Gastrocnemius medialis (tissue), 4 donors: ENCODE measurements at places on chromosomes 4 and X. TPM values are rescaled to one million over a fixed set of nuclear protein-coding genes. Genes with fewer than 3 reads are reported as not detected.

Gene GAGE13
- not detected for total RNA-seq

Gene TBC1D19
- total RNA-seq: 6.8 TPM

Gene GAGE12H
- total RNA-seq: not detected

Gene MMRN1
- 2.3 TPM for total RNA-seq

Gene JCHAIN
- 3.9 TPM for total RNA-seq

Gene CFI
- 3.4 TPM for total RNA-seq

DNA sequence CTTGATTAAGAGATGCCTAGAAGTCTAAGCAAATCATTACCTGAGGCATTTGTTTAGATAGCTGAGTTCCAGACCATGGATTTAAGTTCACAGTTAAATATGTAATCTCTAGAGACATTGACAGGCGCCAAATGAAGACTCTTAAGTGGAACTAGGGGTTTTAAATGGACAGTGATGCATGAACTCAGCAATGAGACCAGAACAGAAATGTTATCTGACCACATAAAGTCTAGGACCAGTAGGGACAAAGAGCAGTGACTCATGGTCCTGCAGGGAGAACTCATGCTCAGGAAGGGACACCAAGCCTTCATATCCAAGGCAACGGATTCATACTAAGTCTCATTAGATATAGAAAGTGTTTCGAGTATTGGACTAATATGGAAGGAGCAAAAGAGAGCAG lies 152.3 kb downstream of the PPARGC1A start:
- H3K27ac ChIP-seq: no peak overlapping the region
- H3K27me3 ChIP-seq: no peaks in the 10 kb centered on the region
- no peaks in the 10 kb centered on the region for H3K4me1 ChIP-seq
- no peaks in the 10 kb centered on the region for H3K36me3 ChIP-seq
- DNase-seq: no peak

- no peak within 1 kb of the TSS for H3K4me3 ChIP-seq
- no peak within 1 kb of the TSS for H3K27ac ChIP-seq
- H3K4me1 ChIP-seq: no peaks in the 10 kb centered on the region
These were observed at the start of gene GJB1 for GRCh38 chrX:71222929-71223328. TSS of gene GJB1 (plus strand) at chrX:71223224. CDS start at chrX:71223708, 484 bp downstream.

- H3K4me3 ChIP-seq: no peak overlapping the region
- DNase-seq: no peak
- no peaks in the 10 kb centered on the region for H3K27me3 ChIP-seq
- no peaks in the 10 kb centered on the region for H3K36me3 ChIP-seq
- no peak overlapping the region for H3K27ac ChIP-seq
- no peaks in the 10 kb centered on the region for H3K4me1 ChIP-seq
These were observed 325.1 kb upstream of the IGFBP7 start for GRCh38 chr4:57435300-57435699.

GRCh38 chrX:97597954-97598353 lies 714.2 kb downstream of the RPA4 start:
- H3K27me3 ChIP-seq: no peaks in the 10 kb centered on the region
- H3K27ac ChIP-seq: no peak overlapping the region
- no peak overlapping the region for H3K4me3 ChIP-seq
- H3K36me3 ChIP-seq: no peaks in the 10 kb centered on the region
- DNase-seq: no peak

DNA sequence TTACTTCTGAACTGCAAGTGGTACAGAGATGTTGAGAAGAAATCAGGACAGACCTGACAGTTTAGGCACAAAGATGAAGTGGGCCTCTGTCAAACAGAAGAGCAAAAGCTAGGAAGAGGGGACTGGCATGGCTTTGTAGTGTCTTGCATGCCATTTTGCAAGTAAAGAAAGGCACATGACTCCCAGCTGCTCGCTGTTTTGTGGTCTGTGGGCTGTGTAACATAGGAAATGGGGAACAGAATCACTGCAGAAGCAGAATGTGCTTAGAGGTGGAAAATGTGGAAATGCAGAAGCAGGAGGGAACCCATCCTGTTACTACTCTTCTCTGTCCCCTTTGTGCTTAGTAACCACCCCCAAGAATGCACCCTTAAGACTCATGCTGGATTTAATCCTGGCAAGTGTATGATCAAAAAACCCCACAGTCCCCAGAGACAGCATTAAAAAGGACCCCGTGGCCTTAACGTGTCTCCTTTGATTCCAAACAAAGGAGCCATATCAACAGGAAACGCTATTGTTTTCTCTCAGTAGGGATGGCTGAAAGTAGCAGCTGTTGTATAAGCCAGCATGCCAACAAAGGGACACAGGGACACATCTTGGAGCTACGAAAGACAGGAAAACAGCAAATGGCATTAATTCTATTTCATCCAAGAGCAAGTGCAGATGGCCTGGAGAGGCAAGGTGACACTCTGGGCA lies 177.6 kb upstream of the GLRA2 start:
- DNase-seq: no peak
- H3K4me1 ChIP-seq: no peaks in the 10 kb centered on the region
- H3K36me3 ChIP-seq: no peaks in the 10 kb centered on the region
- H3K27ac ChIP-seq: no peak overlapping the region
